ENCODE measurements at places on chromosomes 11 and 22.
A peak's percentile ranks its signal among the peaks of the same experiment; 100 is the strongest.

- DNase-seq: no peak
These were observed 8.9 kb downstream of the RELT start for GRCh38 chr11:73384872-73385689.

DNA sequence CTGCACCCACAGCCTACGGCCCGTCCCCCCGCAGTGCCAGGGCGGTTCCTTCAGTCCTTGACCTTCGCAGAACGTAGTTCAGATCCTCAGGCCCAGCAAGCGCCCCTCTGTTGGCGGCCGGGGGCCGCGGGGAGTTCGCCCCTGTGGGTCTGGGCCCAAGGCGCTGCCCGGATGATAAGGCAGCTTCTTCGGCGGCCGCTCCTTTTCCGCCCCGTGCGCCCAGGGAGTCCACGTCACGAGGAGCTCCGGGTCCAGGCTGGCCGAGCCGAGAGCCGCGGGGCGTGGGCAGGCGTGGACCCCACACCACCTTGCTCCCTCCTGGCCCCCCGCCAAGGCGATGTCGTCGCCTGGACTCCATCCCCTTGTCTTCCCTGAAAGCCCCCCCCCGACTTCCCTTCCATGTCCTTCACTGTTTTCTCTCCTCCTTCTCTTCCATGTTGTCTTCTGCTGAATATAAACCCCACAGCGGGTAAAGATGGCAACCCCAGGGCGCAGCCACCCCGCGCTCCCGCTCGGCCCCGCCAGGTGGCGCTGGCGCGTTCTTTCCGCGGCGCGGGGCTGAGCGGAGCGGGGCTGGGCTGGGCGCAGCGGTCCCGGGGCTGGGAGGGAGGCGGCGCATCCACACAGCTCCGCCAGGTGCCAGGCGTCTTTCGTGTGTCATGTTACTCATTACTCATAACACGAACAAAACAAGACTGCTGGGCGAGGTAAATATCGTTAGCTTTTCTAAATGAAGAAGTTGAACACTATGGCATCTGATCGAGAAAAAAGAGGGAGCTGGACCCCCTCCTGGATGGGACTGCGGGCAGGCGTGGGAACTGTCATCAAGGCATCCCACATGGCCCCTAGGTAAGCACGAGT lies 321.0 kb downstream of the NTM start:
- DNase-seq: no peak

- no peak for DNase-seq
These were observed 150.8 kb upstream of the NTM start for GRCh38 chr11:131219646-131220045.

DNA sequence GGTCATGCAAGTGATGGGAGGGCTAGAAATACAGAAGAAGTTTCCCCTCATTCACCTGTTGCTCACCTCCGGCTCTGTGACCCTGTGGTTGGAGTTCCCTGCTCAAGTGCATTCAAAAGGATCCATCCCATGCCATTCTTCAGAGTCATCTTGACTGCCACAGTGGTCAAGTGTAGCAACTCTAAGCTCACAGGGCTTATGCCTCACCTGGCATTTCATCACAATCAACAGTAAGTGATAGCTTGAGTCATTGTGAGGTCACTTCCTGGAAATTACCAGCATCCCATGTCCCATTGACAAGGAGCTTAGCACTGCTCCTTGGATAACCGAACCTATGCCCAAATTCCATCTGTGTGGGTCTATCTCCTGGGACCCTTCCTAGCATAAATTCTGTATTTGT lies 55.6 kb downstream of the OR4C45 start:
- DNase-seq: no peak

GRCh38 chr11:30326906-30327305 lies 4.0 kb downstream of the ARL14EP start:
- DNase-seq: no peak

GRCh38 chr11:75241036-75241905 lies 697 bp downstream of the TPBGL start:
- peak; percentile 84 for DNase-seq

DNA sequence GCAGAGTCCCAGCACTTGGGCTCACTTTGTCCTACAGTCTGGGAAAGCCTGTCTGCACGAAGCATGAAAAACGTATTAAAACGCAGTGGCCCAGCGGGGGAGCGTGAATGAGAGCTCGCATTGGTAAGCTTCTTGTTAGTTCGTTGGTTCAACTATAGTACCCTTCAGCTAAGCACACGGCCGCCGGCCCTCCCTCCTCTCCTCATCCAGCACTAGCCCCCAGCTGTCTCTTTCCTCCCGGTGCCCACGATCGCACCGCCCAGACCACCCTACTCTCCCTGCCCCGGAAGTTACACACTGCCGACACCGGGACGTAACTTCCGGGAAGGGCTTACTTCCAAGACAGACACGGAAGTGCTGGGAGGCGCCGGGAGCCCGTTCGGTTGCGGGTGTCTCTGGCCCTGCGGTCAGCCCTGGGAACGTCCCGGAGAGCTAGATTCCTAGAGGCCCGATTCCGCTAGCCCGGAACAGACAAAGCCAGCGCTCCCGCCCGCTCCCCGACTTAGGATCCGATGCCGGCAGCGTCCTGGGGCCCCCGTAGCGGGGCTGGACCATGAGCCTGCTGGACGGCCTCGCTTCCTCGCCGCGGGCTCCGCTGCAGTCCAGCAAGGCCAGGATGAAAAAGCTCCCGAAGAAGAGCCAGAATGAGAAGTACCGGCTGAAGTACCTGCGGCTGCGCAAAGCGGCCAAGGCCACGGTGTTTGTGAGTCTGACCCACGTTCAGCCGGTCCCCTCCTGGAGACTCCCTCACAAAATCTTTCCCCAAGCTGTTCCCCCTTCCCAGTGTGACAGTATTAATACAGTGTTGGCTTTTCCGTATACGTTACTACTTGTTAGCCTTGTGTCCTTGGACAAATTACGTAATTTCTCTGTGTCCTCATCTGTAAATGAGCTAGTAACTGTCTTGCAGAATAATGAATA lies at the start of gene TBRG1:
Gene TBRG1 (plus strand): TSS at position 334 of the 921 bp plus-strand sequence. CDS start 220 bp downstream, at position 554.
- DNase-seq: peak; percentile 71

DNA sequence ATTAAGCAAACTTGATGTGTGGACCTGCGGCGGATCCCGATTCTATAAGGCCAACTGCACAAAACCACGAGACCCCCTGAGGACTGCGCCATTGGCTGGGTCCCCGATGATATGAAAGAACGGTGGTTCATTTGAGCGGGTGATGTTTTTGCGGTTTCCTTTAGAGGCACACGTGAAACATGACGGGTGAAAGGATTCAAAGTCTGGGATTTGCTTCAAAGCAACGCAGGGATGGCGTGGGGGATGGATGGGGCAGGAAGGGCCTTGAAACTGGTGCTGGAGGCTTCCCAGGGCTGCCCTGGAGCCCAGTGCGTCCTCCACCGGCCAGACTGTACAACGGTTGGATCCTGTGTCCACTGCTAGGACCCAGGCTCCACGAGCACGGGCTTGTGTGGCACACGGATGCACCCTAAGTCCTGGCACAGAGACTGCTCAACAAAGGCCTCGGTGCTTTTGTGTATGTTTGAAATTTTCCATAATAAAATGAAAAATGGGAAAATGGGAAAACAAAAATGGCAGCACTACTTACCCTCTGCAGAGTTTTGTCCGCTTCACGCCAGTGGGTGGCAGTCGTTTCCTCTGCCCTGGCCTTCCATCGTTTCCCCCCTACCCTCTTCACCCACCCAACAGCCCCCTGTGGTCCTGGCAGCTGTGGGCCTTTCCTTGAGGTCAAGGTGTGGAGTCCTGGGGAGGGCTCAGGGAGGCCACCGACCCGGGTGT lies 3.6 kb downstream of the ASCL2 start:
- no peak for DNase-seq

DNA sequence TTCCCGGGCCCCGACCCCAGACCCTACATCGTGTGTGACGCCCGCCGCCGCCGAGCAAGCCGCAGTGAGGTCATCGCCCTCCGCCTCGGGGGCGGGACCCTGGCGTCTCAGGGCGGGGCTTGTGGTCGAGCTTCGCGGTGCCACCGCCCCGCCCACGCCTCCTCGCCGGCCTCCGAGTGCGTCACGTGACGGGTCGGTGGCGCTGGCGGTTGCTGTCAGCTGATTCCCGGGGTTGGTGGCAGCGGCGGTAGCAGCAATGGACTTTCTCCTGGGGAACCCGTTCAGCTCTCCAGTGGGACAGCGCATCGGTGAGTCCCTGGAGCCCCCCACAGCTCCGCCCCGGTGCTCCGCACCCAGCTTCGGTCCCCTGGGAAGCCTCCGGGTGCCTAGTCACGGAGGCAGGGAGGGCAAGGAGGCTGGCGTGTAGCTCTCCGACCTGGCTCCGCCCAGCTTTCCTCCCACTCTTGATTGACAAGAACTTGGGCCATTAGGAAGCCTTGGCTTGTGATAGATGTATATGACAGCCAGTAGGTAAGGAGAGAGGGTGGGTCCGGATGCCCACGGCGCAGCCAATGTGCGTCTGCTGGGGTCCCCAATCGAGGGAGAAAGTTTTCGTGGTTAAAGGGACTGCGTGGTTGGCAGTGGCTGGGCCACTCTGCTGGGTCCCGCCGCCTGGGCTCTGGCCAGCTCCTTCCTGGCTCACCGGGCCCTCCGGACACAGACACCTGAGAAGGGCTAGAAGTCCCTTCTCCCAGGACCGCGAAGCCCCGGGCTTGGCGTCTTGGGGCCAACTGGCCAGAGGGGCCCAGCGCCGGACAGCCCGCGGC lies at the start of gene TOM1:
Gene TOM1 (plus strand): TSS at position 222 of the 827 bp plus-strand sequence. CDS start 35 bp downstream, at position 257.
- peak; percentile 96 for DNase-seq

DNA sequence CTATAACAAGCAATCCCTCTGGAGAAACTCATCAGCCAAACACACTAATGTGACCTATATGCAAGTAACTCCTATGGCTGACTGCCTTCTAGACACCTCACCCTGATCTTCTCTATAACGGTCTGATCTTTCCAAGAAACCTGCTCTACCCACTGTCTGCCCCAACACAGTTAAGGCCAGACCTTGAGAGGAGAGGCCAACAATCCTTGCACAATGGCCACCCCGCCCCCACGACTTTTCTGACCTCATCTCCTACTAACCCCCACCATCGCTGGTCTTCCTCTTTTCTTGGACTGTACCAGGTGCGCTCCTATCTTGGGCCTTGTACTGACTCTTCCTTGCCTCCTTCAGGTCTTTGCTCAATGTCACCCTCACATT lies 12.5 kb downstream of the HIRA start:
- no peak for DNase-seq

GRCh38 chr11:72239313-72239848 lies 4.6 kb downstream of the PHOX2A start:
- no peak for DNase-seq

- DNase-seq: no peak
These were observed 54.0 kb downstream of the PLEKHA7 start for GRCh38 chr11:16960250-16960649.

DNA sequence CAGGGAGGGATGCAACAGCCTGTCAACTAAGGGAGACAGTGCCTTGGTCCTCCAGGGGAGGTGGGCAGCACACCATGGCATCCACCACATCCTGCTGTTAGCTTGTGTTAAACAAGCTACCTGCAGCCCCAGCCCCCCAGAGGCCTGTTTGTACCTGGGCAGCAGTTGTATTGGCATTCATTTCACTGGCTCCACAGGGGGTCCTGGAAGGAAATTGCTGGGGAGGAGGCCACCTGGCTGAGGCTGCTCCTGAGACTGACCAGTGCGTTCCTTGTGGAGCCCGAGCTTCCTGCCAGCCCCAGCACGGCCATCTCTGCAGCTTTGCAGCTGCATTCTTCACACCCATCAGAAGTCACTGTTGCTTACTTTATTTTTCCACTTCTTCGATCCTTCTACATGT lies 479.9 kb downstream of the INSC start:
- DNase-seq: no peak

GRCh38 chr11:126464796-126465195 lies 109.3 kb downstream of the ST3GAL4 start:
- no peak for DNase-seq

DNA sequence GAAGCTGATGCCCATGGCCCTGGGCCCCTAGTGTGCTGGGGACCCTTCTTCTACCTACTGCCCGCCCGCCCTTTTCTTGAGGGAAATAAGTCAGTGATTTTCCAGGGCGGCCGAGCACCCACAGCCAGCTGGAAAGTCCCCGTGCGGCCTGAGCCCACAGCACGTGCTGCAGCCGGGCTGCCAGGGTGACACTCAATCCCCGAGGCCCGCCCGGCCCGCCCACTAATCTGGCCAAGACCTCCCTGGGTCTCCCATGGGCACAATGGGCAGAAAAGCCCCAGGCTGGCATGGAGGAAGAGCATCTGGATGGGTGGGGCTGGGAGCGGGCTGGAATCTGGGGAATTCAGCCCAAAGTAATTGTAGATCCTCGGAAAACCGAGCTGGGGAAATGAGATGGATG lies 24.8 kb downstream of the WNT7B start:
- DNase-seq: no peak

DNA sequence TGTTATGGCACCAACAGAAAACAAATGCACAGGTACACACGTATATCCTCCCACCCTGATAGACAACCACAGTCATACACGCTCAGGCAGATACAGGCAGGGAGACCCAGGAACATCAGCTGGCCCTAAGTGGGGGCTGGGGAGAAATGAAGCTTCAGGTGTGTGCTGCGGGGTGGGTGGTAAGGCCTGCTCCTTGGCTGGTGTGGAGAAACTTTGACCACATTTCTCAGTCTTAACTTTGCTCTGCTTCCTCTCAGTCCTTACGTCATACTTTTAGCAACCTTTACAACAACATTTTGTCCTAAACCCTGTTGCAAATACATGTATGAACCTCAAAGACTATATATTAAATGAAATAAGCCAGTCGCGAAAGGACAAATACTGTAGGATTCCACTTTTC lies 6.7 kb upstream of the ANAPC15 start:
- DNase-seq: no peak

DNA sequence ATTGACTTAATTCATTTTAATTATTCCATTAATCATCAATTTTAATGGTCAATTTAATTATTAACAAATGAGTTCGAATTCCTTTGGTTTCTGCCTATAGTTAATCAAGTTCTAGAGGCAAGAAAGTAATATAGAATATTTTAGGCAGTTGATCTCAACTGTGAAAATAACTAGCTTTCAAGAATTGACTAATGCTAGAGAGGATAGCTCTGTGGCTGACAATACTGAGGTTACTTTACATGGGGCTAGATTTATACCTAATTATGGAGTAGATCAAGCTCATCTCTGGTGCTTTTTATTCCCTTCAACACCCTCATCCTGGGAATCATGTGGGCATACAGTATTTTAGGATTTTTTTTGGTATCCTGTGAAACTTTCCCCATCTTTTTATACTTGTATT lies 259.4 kb downstream of the GRM5 start:
- no peak for DNase-seq

- DNase-seq: no peak
These were observed 143.8 kb upstream of the NCAM1 start for GRCh38 chr11:112817376-112817775.

- no peak for DNase-seq
These were observed 123.9 kb upstream of the NCAM1 start for GRCh38 chr11:112837162-112837826.

DNA sequence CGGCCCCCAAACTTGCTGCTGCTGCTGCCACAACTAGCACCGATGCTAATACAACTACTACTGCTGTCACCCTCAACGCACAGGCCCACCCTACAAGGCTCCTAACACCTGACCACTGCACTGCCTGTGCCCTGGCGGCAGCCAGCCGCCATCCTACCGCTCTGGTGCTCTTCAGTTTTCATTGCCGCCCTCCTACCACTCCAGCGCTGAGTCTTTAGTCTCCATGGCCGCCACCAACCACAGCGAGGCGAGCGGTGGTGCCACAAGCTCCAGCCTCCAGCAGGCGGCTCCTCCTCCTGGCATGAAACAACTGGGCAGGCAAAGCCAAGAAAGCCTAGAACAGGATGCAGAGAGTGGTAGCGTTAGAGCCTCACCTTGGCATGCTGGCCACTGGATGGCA lies 5.0 kb upstream of the RFPL3 start:
- no peak for DNase-seq

Measured in activated effector memory CD4-positive, alpha-beta T cell treated with Interleukin-2 at 50 U/mL for 16 hours (primary cell).